ENCODE measurements at places on chromosomes 3 and 15. TPM values are rescaled to one million over a fixed set of nuclear protein-coding genes. Genes with fewer than 3 reads are reported as not detected.
A peak's percentile ranks its signal among the peaks of the same experiment; 100 is the strongest.

DNA sequence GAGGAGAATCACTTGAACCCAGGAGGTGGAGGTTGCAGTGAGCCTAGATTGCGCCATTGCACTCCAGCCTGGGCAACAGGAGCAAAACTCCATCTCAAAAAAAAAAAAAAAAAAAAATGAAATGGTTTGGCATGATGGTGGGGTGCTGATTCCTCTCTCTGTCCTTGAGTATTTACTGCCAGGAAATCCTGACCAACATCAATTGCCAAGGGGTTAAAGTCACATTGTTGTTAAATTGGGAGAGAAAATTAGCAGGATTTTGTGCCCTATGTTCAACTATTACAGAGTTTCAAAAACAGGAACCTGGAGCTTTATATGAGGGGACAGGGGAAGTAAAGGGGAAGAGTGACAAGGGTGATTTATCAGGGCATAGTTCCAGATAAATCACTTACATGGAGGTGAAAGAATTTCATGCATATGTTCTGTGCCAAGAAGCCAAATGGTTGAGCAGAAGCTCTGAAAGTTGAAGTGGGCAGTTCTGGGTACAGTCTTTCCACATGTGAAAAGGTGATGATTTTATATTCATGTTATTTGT lies 70.5 kb upstream of the TSEN2 start:
- DNase-seq, result no peak

DNA sequence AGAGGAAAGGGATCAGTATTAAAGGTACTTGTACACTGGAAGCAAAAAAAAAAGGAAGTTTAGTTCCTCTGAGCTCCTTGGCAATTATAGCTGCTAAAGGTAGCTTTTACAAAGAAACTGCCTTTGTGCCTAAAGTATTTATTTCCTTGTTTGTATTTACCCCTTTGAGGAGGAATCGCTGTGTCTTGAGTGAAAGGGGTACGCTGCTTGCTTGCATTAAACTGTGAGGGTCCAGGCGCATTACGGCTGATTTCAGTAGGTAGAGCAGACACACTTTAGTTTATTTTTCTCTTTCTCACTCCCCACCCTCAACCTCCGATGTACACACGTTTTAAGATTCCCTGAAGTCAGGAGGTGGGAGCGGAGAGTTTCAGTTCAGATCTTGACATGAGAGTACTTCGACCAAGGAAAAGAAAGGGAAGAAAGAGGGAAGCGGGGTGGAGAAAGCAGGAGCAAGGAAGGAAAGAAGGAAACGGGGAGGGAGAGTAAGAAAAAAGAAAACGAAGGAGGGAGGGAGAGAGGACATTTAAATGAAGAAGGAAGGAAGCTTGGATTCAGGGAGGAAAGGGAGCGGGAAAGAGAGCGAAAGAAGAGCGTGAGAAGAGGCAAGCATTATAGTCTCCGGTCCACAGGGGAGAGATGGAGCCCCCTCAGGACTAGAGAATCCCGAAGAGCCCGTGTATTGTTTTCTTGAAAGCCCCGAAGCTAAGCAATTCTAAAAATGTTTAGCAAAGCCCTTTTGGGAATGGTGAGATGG lies 1.2 kb upstream of the MME start:
- no peak for DNase-seq

DNA sequence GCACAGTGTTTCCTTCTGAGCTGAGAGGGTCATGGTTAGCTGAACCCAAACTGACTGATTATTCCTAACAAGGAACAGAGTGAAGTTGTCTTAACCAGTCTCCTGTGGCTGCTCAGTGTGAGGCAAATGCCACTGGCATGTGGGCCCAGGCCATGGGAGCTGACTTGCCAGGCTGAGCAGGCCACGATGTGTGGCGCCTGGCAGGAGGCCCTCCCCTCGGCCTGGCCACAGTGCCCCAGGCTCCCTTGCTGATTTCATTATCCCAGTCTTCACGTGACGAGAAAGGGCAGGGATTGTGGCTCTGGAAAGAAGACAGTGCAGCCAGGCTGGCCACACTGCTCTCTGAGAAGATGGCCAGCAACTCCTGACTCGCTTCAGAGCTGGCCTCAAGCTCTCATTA lies 58.8 kb downstream of the SLCO2A1 start:
- peak; percentile 74 for DNase-seq

TTC23 gene
- 18.7 TPM for total RNA-seq

DNA sequence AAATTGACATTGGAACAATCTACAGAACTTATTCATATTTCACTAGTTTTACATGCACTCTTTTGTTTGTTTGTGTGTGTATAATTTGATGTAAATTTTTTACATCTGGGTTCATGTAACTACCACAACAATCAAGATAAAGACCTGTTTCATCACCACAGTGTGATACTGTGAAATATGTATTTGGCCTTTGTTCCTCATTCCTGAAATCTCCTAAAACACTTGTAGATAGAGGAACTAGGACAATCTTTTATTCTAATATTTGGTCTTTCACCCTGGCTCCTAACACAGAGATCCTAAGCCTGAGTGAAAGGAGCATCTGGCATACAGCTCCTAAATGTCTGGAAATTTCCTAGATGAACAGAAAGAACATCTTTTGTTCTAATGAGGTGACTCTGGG lies 155.0 kb upstream of the GPR149 start:
- no peak for DNase-seq

DNA sequence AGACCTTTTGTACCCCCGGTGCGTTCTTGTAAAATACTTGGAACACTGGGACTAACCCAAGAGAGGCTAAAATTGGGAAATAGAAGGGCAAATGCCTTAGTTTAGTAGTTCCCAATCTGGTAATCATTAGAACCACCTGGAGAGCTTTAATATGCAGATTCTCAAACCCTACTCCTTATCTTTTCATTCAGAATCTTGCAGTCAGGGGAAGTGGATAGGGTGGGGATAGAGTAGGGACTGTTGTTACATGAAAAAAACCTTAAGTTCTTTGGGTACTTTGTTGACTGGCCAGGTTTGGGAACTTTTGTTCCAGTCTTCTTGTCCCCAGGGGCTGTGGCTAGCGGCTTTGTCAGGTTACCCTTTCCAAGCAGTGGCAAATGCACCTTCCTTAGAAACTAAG lies 15.9 kb downstream of the MAPKBP1 start:
- DNase-seq, result no peak

GRCh38 chr15:55334997-55335396 lies 16.0 kb downstream of the PIGB start:
- DNase-seq, result no peak
